Articular chondrocyte of knee joint (primary cell): ENCODE measurements at places on chromosomes 6 and 20. TPM values are rescaled to one million over a fixed set of nuclear protein-coding genes. Genes with fewer than 3 reads are reported as not detected.

The TMEM239 gene
- under 0.01 TPM in 1 of 2 replicates, not detected in the other for total RNA-seq

The MYCT1 gene
- total RNA-seq, result 0.13 and 0.32 TPM in 2 replicates

The CST2 gene
- total RNA-seq, result not detected in 2 replicates

The GPX6 gene
- not detected in 2 replicates for total RNA-seq

The BPIFB2 gene
- total RNA-seq, result not detected in 2 replicates

The MAN1A1 gene
- total RNA-seq, result 131 and 141 TPM in 2 replicates

The MLN gene
- total RNA-seq, result not detected in 2 replicates

The BEND3 gene
- 2.2 and 2.4 TPM in 2 replicates for total RNA-seq

The TREM2 gene
- total RNA-seq, result not detected in 2 replicates
